NCI-H1105 (cell line): ENCODE measurements at places on chromosomes 2 and 18.

DNA sequence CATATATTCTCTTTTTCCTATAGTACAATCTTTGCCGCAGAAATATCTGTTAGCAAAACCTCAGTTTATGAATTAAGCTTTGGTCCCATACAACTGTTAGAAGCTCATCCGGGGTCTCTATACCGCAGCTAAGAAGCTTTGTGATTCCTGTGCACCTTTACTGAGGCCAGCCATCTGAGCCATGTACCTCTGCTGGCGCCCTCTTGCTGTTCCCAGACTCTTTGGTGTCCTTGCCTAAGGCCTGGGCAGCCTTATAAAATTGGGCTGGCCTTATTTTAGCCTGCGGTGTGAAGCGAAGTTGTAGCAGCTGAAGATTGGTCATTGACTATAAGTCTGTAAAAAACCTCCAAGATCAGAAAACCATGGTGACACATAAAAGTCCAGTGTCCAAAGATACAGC, 1135.1 kb upstream of the CHAC2 start:
- DNase-seq = no peak

DNA sequence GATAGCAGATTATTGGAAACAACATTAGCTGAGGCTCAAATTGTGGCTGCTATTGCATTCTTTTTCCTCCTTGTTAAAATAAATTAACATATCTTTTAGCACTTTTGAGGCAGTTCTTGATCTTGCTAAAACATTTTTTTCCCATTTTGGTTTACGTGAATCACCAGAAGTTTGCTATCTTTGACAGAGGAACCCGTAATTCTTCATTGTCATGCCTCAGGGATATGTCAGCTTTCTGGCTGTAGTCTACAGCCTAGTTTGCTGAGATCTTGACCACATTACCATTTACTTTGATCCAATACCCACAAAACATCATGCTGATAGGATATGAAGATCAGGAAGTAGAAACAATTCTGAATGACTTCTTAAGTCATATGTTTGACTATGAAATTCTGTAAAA, 25.1 kb upstream of the FANCL start:
- DNase-seq = no peak

- no peak for DNase-seq
These were observed 435.0 kb downstream of the RNF144A start for GRCh38 chr2:7352191-7352590.

DNA sequence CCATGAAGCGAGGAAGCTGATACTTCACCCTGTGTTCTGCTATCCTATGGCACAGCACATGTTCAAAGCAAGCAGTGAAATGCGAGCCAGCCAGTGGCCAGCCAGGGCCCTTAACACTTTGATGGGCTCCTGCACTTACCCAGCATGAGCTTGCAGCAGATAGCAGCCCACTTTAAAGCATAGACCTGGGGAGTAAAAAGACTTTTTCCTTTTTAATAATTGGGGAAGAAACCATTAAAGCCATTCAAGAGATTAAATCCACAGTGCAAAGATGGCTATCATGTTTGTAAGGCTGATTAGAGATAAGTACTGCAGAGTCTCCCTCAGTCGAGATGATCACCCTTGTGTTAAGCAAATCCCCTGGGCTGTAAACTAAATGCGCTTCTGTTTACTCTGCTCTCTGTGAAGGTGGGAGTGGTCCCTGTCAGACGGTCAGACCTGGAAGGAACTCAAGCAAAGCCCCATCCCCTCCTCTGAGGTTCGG, 15.7 kb downstream of the CCBE1 start:
- no peak for DNase-seq

GRCh38 chr2:14635391-14635871, 2.9 kb downstream of the LRATD1 start:
- peak; percentile 90 for DNase-seq
